ENCODE measurements at places on chromosomes 6 and 20. TPM values are rescaled to one million over a fixed set of nuclear protein-coding genes. Genes with fewer than 3 reads are reported as not detected.

PRL gene
- total RNA-seq = not detected

PAK5 gene
- not detected for total RNA-seq

PPARD gene
- 21.1 TPM for total RNA-seq

HLA-DQB1 gene
- 3.5 TPM for total RNA-seq

CDH22 gene
- total RNA-seq = not detected

NINL gene
- total RNA-seq = 18.0 TPM

TCF21 gene
- 0.32 TPM for total RNA-seq

MTFR2 gene
- total RNA-seq = not detected

LHFPL5 gene
- total RNA-seq = not detected

PHACTR1 gene
- total RNA-seq = 8.4 TPM

DLK2 gene
- not detected for total RNA-seq

RBM24 gene
- 5.4 TPM for total RNA-seq

TXLNB gene
- total RNA-seq = not detected

CYP24A1 gene
- total RNA-seq = not detected

COL20A1 gene
- total RNA-seq = not detected

ZBTB46 gene
- 39.5 TPM for total RNA-seq

SNX3 gene
- 112 TPM for total RNA-seq

ASCC3 gene
- total RNA-seq = 12.7 TPM

EYA2 gene
- total RNA-seq = 15.4 TPM

RALGAPA2 gene
- 68.9 TPM for total RNA-seq

KIF6 gene
- total RNA-seq = 0.43 TPM

CD93 gene
- total RNA-seq = 206 TPM

XPO5 gene
- 21.4 TPM for total RNA-seq

ASIP gene
- not detected for total RNA-seq

ENPP1 gene
- total RNA-seq = 4.5 TPM

TTK gene
- not detected for total RNA-seq

VPS52 gene
- 50.1 TPM for total RNA-seq

HLA-DMB gene
- total RNA-seq = 26.8 TPM

SGK2 gene
- 0.32 TPM for total RNA-seq

TSPYL1 gene
- 36.6 TPM for total RNA-seq

CD40 gene
- total RNA-seq = 34.7 TPM
